ENCODE measurements at places on chromosomes 13 and 19.

- DNase-seq = no peak
Observed at GRCh38 chr13:96551546-96551945, 442.7 kb downstream of the OXGR1 start.

GRCh38 chr19:17797424-17798201, 2.7 kb downstream of the B3GNT3 start:
- DNase-seq = peak; percentile 68

DNA sequence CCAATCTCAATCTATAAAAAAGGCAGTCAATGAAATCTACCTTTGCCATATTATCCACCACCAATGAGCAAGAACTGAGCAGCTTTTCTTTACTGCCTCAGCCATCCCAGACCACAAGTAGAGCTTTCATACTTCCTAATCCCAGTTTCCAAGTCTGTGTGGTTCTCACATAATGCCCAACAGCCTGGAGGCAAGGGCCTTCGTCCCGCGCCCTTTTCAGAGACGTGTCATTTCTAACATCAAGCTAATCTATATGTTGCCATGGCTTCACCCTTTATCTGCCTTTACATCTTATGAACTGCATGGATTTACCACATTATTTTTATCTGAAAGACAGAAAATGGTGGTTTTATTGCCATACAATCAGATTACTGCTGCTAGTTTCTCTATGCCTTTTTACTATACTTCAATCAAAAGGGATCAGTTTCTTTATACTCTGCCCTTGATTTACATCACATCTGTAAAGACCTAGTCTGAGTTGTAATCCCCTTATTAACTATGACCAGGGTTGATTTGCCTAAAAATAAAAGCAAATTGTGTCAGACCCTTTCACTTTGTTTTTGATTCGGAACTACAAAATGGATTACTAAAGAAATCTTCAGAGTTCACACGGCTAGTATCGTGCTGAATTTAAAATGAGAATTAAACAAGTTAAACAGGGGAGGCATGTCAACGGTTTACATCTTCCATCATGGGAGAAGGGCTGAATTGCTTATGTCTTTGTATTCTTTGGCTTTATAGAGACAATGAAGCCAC, 5.9 kb downstream of the EFNB2 start:
- DNase-seq = no peak

GRCh38 chr13:79090552-79091124, 315.4 kb downstream of the RBM26 start:
- DNase-seq = no peak

DNA sequence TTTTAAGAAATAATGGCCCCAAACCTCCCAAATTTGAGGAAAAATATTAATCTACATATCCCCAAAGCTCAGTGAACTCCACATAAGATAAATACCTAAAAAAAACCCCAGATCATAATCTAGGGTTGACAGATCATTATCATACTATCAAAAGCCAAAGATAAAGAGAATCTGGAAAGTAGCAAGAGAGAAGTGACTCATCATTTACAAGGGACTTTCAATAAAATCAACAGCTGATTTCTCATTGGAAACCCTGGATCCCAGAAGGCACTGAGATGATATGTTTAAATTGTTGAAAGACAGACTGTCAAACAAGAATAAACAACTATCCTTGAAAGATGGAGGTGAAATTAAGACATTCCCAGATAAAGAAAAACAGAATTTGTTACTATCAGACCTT, 199.3 kb downstream of the KCNRG start:
- no peak for DNase-seq
